ENCODE measurements at places on chromosomes 13 and 19. TPM values are rescaled to one million over a fixed set of nuclear protein-coding genes. Genes with fewer than 3 reads are reported as not detected.

The CEBPA gene
- polyA plus RNA-seq: not detected

The TGFBR3L gene
- 0.35 TPM for polyA plus RNA-seq

The HIPK4 gene
- 0.07 TPM for polyA plus RNA-seq

The SLC17A7 gene
- 0.06 TPM for polyA plus RNA-seq

The NCAN gene
- polyA plus RNA-seq: not detected

The TGFB1 gene
- 6.6 TPM for polyA plus RNA-seq

The SIGLECL1 gene
- not detected for polyA plus RNA-seq

The FBXW9 gene
- polyA plus RNA-seq: 3.3 TPM
